T-helper 17 cell (primary cell): ENCODE measurements at places on chromosomes 2 and 18.

DNA sequence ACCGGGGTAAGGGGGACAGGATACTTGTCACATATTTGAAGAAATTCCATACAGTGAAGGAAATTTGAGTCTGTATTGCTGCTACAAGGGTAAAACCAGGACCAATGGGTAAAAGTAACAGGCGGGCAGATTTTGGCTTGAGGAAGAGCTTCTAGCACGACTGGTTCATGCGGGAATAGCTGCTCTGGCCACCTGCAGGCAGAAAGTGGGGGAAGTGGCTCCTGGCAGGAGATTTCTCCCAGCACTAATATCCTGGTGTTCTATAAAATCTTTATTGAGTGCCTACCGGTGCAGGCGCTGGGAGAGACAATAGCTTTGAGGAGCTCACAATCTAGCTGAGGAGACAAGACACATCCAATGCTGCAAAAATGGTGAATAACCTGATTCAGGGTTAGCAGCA lies 198.5 kb downstream of the LOXHD1 start:
- no peak for DNase-seq

GRCh38 chr2:47002480-47003381 lies 87.1 kb upstream of the MCFD2 start:
- no peak for DNase-seq

- no peak for DNase-seq
These were observed 31.1 kb downstream of the TMEM178A start for GRCh38 chr2:39696838-39697237.

- no peak for DNase-seq
These were observed 402.0 kb upstream of the MMADHC start for GRCh38 chr2:149989447-149990063.

GRCh38 chr2:64643838-64644457 lies 9.8 kb downstream of the SERTAD2 start:
- no peak for DNase-seq

- DNase-seq: no peak
These were observed 212.0 kb upstream of the ID2 start for GRCh38 chr2:8469709-8470493.
